ENCODE measurements at places on chromosomes 1 and 21.

GRCh38 chr21:35900539-35900938 is 159.8 kb downstream of the SETD4 start:
- DNase-seq, result no peak

GRCh38 chr1:221310180-221310579 is 430.9 kb downstream of the HLX start:
- DNase-seq, result no peak

GRCh38 chr21:43608225-43608624 is 51.1 kb downstream of the HSF2BP start:
- no peak for DNase-seq

DNA sequence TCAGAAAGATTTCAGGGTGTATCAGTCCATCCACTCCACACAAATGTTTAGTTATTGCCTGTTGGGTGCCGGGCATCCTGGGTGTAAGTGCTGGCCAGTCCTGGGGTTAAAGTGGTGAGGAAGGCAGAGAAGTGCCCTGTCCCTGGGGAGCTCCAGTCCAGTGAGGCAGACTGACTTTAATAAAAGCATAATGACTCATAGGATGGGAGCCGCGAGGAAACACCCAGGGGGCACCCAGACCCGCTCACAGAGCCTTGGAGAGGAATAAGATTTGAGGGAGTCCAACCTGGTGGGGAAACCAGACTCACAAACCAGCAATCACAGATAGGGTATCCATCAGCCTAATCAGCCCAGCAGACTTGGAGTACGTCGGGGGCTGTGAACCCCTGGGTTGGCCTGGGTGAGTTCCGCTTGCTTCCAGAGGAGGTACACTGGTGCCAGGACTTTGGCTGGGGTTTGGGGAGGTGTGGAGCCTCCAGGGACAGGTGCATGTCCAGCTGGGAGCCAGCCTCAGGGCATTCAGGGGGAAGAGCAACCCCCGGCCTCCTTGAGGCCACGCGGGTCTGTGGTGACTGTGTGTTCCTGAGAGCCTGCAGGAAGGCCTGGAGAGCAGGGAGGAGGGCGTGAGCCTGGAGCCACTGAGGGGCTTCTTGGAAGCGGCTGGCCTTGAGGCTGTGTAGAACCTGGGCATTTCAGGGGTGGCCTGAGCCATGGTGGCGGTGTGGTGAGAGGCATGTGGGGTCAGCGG is 3.7 kb downstream of the PEAR1 start:
- DNase-seq, result no peak

GRCh38 chr21:30227633-30228404 is 11.9 kb upstream of the CLDN8 start:
- DNase-seq, result no peak

DNA sequence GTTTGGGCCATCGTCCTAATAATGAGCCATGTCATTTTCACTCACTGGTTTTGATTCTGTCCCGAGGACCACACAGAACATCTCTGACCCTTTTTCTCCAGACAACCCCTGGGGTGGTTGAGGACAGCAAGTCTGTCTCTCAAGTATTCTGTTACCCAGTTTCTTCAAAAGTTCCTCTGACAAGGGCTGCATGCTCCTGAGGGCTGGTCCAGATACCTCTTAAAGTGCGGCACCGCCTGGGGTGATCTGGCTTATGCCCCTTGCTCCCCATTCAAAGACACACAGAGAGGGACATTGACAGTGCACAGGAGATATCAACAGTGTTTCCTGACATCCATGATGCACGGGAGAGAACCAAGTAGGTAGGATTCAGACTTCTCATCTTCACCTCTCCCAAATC is 132.9 kb upstream of the EDN2 start:
- no peak for DNase-seq

- DNase-seq, result no peak
Observed at GRCh38 chr1:903305-903704, 20.4 kb upstream of the SAMD11 start.

DNA sequence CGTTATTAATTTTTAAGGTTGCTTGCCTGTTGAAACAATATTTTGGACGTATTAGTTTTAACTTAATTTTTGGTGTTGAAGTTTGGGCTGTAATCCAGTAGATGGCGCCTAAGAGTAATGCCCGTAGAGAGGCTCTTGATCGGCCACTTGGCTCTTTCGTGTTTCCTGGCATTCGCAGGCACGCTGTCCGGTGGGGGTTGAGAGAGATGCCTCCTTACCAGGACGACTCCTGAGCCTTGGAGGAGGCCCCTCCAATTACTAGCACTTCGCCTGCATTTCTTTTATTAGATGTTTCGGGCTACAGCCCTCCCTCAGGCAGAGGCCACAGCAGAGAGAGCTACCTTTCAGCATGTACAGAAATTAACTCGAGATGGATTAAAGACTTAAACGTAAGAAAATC is 12.0 kb downstream of the OR2M4 start:
- DNase-seq, result no peak

GRCh38 chr21:46121286-46122221 is 23.6 kb downstream of the COL6A2 start:
- DNase-seq, result no peak

DNA sequence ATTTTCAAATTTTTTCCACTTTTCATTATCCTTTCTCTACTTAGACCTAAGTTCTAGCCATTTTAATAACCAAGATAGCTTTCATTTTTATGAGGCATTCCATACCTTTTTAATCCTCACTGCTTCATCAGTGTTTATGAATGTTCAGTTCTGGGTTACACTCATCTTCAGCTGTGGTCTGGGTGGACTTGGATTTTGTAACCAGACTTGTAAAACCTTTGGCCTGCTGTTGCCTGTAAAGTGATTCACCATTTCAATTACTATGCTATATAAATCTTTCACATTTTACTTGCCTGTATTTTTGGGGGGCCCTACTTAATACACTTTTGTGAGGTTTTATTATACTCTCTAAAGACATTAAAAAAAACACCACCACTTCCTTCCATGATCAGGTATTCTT is 46.2 kb downstream of the USP25 start:
- no peak for DNase-seq

DNA sequence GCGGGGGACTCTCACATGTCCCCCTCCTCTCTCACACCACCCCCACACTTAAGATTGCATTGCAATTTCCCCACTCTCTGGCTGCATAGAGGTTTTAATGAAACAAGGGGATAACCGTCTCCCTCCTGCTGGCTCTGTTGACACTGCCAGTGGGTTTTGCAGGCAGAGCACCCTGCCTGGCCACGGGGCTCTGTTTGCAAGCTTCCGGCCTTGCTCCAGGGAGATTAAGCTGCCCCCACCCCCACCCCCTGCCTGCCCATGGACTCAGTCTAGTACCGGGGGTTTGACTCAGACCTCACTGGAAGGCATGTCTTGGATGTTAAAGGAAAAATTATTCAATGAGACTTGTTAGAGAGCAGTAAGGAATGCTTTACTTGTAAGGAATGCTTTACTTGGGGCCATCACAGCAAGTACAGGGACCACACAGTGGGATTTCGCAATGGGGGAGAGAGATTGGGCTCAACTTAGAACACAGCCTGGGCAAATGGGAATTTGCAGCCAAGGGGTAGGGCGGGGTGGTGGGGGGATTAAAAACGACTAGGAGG is 101.0 kb downstream of the AJAP1 start:
- no peak for DNase-seq

GRCh38 chr1:166875302-166875733 is 746 bp downstream of the TADA1 start:
- DNase-seq, result no peak

Data from activated gamma-delta T cell (primary cell).